ENCODE measurements at places on chromosomes 16 and 17. TPM values are rescaled to one million over a fixed set of nuclear protein-coding genes. Genes with fewer than 3 reads are reported as not detected.

- no peak for DNase-seq
Observed at GRCh38 chr17:46020023-46020761, 21.1 kb downstream of the STH start.

- DNase-seq = no peak
Observed at GRCh38 chr17:70238646-70239045, 69.3 kb downstream of the KCNJ2 start.

GRCh38 chr16:61654962-61655361 lies 381.3 kb downstream of the CDH8 start:
- DNase-seq = no peak

DNA sequence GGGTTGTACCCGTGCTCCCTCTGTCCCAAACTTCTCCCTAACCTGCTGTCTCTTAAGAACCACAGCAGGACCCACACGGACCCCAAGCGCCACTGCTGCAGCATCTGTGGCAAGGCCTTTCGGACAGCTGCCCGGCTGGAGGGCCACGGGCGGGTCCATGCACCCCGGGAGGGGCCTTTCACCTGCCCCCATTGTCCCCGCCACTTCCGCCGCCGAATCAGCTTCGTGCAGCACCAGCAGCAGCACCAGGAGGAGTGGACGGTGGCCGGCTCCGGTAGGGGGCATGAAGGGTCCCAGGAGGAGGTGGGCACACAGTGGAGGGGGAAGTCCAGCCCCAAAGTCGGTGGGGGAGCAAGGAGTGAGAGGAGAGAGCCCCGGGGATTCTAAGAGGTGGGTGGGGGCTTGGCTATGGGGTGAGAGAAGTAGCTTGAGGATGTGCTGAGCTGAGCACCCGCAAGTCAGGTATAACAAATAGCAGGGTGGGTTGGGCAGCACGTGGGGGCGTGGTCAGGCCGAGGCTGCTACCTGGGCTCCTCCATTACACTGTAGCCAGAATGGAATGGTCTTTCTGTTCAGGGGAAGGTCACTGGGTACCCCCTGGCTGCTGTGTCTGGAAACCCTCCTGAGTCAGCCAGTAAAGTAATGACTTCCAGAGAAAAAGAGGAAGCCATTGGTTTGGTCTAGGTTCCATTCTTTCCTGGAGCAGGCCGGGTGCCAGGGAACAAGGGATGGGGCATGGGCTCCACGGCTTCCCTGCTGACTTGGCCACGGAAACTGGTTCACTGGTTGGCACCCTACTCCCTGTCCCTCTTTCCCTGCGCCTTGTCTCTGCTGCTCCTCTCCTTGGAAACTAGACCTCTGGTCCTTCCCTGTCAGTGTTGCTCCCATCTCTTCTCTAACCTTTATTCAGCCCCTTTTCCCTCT lies 7.1 kb downstream of the PRSS53 start:
- DNase-seq = no peak

GRCh38 chr16:31472709-31473203 lies 804 bp downstream of the TGFB1I1 start:
- DNase-seq = peak; percentile 85

DNA sequence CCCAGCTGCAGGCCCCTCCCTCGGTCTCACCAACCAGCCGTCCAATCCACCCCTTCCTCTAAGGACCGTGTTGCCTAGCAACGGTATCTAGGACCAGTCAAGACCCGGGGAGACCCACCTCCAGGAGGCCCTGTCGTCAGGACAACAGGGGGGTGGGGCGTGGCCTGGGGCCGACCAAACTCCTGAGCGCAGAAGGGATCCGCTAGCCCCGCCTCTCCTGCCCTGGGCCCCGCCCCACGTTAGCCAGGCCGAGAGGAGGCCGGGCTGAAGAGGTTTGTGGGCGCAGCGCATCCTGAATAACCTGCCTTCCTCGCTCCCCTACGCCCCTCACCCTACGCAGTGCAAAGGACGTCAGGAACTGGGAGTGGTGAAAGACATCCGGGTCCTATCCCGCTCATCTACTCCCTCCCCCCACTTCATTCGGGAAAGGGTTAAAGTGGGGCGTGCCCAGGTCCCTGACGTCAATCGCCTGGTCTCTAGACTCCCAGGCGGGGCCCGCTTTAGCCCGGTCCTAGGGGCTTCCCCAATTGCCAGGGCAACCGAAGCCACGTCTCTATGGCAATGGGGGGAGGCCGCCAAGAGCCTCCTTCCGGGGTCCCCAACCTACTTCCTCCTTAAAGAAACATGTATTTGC lies 14.7 kb downstream of the DLG4 start:
- DNase-seq = peak; percentile 69

DNA sequence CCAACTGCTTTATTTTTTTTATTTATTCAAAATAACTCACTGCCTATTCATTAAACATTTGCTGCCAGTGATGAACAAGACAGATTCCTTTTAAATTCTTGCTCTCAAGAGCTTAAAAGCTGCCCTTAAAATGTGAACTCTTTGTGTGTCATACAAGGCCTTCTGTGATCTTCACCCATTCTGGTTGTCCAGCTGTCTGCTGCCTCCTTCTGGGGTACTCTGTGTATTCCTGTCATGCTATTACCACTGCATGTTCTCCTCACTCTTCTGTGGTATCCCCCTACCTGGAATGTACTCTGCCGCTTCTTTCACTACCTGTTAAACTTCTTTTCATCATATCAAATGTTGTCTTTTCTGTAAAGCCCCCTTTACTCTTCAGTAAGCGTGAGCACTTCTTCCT lies 165.8 kb downstream of the CHD9 start:
- DNase-seq = peak; percentile 33

DNA sequence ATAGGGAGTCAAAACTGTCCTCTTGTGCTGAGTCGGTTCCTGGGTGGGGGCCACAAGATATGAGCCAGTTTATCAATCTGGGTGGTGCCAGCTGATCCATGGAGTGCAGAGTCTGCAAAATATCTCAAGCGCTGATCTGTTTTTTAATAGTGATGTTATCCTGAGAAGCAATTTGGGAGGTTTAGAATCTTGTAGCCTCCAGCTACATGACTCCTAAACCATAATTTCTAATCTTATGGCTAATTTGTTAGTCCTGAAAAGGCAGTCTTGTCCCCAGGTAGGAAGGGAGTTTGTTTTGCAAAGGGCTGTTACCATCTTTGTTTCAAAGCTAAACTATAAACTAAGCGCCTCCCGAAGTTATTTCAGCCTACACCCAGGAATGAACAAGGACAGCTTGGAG lies 1.7 kb downstream of the TSPAN10 start:
- no peak for DNase-seq

DNA sequence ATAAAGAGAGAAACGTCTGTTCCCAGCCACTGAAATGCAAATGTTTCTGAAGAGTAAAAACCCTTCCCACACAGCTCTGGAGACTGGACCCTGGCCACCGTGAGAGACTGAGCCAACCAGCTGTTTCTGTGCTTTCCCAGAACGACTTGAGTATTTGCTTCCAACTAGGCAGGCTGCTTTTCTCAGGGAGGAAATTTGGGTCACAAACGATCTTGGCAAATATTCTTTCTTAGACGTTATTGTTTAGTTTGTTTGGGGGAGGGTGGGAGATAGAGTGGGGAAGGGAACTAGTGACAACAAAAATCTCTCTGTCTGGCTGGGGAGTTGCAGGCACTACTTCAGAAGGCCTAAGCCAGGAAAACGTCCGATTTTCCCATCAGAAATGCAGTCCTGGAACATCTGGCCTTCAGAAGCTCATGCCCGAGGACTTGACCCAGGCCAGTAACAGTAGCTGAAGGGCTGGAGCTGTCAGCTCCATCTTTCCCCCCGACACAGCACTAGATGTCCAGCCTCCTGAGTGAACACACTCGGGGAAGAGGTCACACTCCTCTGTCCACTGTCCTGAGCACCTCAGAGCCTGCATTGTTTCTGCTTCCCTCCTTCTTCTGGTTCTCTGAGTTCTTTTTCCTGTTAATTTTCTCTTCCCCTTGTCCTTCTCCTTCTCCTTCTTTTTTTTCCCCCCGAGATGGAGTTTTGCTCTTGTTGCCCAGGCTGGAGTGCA lies 4.0 kb downstream of the CCDC92B start:
- no peak for DNase-seq

Gene TBC1D3I
- 0.11 TPM for total RNA-seq

Gene DPEP2
- total RNA-seq = not detected

Gene PPM1E
- total RNA-seq = 0.79 TPM
